ENCODE measurements at places on chromosomes 3 and 15. TPM values are rescaled to one million over a fixed set of nuclear protein-coding genes. Genes with fewer than 3 reads are reported as not detected.
A peak's percentile ranks its signal among the peaks of the same experiment; 100 is the strongest.

GRCh38 chr15:99566157-99566897 lies 543 bp downstream of the MEF2A start:
- H3K36me3 ChIP-seq, result no peaks in the 10 kb centered on the region
- H3K27me3 ChIP-seq, result no peaks in the 10 kb centered on the region
- H3K4me3 ChIP-seq, result peak overlapping the region; percentile 76
- H3K27ac ChIP-seq, result peak overlapping the region; percentile 98
- DNase-seq, result peak; percentile 62

DNA sequence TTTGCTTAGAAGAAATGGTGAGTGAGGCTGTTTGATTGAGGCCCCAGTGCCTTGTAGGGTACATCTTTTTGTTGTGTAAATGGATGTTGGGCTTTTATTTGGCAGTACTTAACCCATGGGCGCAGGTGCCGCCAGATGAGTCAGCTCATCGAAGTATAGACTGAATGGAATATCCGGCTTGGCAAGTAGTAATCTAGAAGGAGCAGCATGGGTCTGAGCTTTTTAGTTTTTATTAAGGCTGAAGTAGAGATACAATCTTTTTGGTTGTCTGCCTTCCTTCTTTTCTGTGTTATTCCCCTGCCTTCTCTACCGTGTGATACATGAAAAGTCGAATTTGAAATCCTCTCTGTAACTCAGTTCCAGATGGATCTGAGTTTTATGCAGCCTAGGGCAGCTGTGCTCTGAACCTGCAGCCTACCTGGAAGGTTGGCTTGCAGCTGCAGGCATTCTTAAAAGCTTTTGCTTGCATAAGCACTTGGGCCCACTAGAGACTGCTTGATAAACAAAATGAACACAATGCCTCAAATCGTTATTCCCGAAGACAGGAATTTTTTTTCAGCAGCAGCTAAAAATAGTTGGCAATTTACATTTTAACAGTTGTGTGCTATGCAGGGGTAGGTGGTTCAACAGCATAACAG lies 177.5 kb upstream of the CGNL1 start:
- H3K4me1 ChIP-seq, result peaks cover 10% of the 10 kb centered on the region
- H3K27me3 ChIP-seq, result no peaks in the 10 kb centered on the region
- no peak overlapping the region for H3K27ac ChIP-seq
- DNase-seq, result no peak

DNA sequence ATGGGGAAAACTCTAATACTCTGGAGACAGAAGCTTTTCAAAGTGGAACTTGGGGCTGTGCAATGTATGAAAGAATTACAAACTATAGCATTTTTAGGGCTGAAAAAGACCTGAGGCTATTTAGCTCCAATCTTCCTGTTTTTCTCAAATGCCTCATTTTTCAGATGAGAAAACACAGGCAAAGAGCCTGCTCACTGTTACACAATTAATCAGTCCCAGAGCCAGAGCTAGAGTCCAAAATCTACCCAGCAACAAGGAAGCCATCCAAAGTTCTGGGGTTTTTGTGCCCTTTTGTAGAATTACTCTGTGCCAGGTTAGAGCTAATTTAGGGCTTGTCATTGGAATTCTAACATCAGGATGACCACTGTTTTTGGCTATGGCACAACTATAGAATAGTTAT lies 45.5 kb downstream of the GPR149 start:
- H3K27me3 ChIP-seq, result no peaks in the 10 kb centered on the region
- no peak overlapping the region for H3K4me3 ChIP-seq
- H3K4me1 ChIP-seq, result no peaks in the 10 kb centered on the region
- H3K27ac ChIP-seq, result no peak overlapping the region
- DNase-seq, result no peak

- H3K27ac ChIP-seq, result no peak overlapping the region
- no peak for DNase-seq
- H3K27me3 ChIP-seq, result no peaks in the 10 kb centered on the region
- H3K4me3 ChIP-seq, result no peak overlapping the region
- H3K4me1 ChIP-seq, result no peaks in the 10 kb centered on the region
- H3K36me3 ChIP-seq, result no peaks in the 10 kb centered on the region
Measured at GRCh38 chr3:183386651-183387050, 41.8 kb downstream of the MCF2L2 start.

GRCh38 chr3:94336046-94336753 lies 273.3 kb downstream of the NSUN3 start:
- no peak for DNase-seq
- H3K27ac ChIP-seq, result no peak overlapping the region
- H3K4me1 ChIP-seq, result no peaks in the 10 kb centered on the region
- no peaks in the 10 kb centered on the region for H3K27me3 ChIP-seq
- no peak overlapping the region for H3K4me3 ChIP-seq

GRCh38 chr15:57213862-57214261 lies 162.4 kb upstream of the CGNL1 start:
- no peak overlapping the region for H3K4me3 ChIP-seq
- H3K4me1 ChIP-seq, result no peaks in the 10 kb centered on the region
- DNase-seq, result no peak
- no peak overlapping the region for H3K27ac ChIP-seq

GRCh38 chr3:194462936-194463335 lies 23.9 kb downstream of the ATP13A3 start:
- H3K4me1 ChIP-seq, result no peaks in the 10 kb centered on the region
- H3K27ac ChIP-seq, result no peak overlapping the region
- no peaks in the 10 kb centered on the region for H3K27me3 ChIP-seq
- no peak overlapping the region for H3K4me3 ChIP-seq
- no peaks in the 10 kb centered on the region for H3K36me3 ChIP-seq
- DNase-seq, result no peak

GRCh38 chr3:77139624-77140023 lies 99.7 kb downstream of the ROBO2 start:
- no peaks in the 10 kb centered on the region for H3K4me1 ChIP-seq
- no peak for DNase-seq
- H3K4me3 ChIP-seq, result no peak overlapping the region
- H3K27me3 ChIP-seq, result no peaks in the 10 kb centered on the region
- no peaks in the 10 kb centered on the region for H3K36me3 ChIP-seq

- DNase-seq, result no peak
- no peak overlapping the region for H3K27ac ChIP-seq
- no peak overlapping the region for H3K4me3 ChIP-seq
- no peaks in the 10 kb centered on the region for H3K36me3 ChIP-seq
- peaks cover 10% of the 10 kb centered on the region for H3K4me1 ChIP-seq
Measured at GRCh38 chr3:32175607-32176197, 62.8 kb upstream of the CMTM8 start.

GRCh38 chr3:14810801-14811661 lies 7.7 kb upstream of the FGD5 start:
- no peak for DNase-seq
- peaks cover 7% of the 10 kb centered on the region for H3K27me3 ChIP-seq
- H3K36me3 ChIP-seq, result no peaks in the 10 kb centered on the region
- H3K4me1 ChIP-seq, result no peaks in the 10 kb centered on the region

GRCh38 chr15:51731549-51732267 lies 5.7 kb downstream of the LYSMD2 start:
- peaks cover 25% of the 10 kb centered on the region for H3K4me1 ChIP-seq
- peak overlapping the region; percentile 73 for H3K27ac ChIP-seq
- H3K4me3 ChIP-seq, result peak overlapping the region; percentile 10
- no peaks in the 10 kb centered on the region for H3K36me3 ChIP-seq
- no peaks in the 10 kb centered on the region for H3K27me3 ChIP-seq

- H3K4me1 ChIP-seq, result peaks cover 5% of the 10 kb centered on the region
Measured at GRCh38 chr15:78565951-78566774, 843 bp downstream of the CHRNA5 start.

- no peak overlapping the region for H3K27ac ChIP-seq
- no peak overlapping the region for H3K4me3 ChIP-seq
- H3K27me3 ChIP-seq, result peaks cover 3% of the 10 kb centered on the region
- DNase-seq, result no peak
- no peaks in the 10 kb centered on the region for H3K4me1 ChIP-seq
Measured at GRCh38 chr15:87827131-87827530, 429.4 kb downstream of the NTRK3 start.

GRCh38 chr3:120875989-120876388 lies 32.0 kb upstream of the STXBP5L start:
- DNase-seq, result no peak
- H3K4me3 ChIP-seq, result no peak overlapping the region
- H3K27ac ChIP-seq, result no peak overlapping the region
- H3K27me3 ChIP-seq, result no peaks in the 10 kb centered on the region
- H3K36me3 ChIP-seq, result no peaks in the 10 kb centered on the region

DNA sequence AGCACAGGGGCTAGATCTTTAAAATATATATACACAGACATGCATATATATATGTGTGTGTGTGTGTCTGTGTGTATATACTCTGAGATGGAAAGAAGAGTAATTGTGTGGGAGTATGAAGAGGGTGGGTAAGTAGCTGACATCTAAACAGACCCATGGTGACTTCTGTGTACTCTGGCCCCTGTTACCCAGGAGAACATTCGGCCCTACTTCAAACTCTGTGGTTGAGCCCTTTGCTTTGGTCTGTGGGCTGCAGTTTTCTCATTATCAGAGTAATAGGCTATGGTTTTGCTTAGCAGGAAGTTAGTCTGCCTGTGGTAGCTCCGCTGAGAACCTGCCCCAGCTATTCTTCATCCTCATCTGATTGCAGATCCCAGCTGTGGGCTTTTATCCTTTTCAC lies 141.4 kb downstream of the RBPMS2 start:
- no peaks in the 10 kb centered on the region for H3K36me3 ChIP-seq
- no peak overlapping the region for H3K4me3 ChIP-seq
- DNase-seq, result no peak
- peaks cover 24% of the 10 kb centered on the region for H3K4me1 ChIP-seq
- no peaks in the 10 kb centered on the region for H3K27me3 ChIP-seq
- peak overlapping the region; percentile 43 for H3K27ac ChIP-seq

DNA sequence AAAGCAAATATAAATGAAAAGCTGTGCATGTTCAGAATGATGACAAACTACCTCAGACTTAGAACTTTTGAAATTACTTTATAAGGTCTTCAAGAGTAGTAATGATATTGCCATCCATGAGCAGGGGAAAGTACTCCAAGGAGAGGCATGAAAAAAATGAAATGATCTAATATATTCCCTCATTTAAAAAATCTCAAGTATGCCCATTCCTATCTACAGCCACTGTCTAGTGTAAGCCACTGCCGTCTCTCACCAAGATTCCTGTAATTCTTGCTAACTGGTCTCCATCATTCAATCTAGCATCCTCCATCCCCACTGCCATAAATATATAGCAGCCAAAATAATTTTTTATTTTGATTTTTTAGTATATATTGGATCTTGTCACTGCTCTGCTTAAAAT lies 258.8 kb downstream of the PLOD2 start:
- no peaks in the 10 kb centered on the region for H3K36me3 ChIP-seq
- no peak overlapping the region for H3K4me3 ChIP-seq
- no peaks in the 10 kb centered on the region for H3K27me3 ChIP-seq
- no peak overlapping the region for H3K27ac ChIP-seq
- no peaks in the 10 kb centered on the region for H3K4me1 ChIP-seq

GRCh38 chr3:61535826-61536225 lies 25.5 kb upstream of the PTPRG start:
- H3K27me3 ChIP-seq, result no peaks in the 10 kb centered on the region
- no peak for DNase-seq
- H3K36me3 ChIP-seq, result no peaks in the 10 kb centered on the region
- no peaks in the 10 kb centered on the region for H3K4me1 ChIP-seq

DNA sequence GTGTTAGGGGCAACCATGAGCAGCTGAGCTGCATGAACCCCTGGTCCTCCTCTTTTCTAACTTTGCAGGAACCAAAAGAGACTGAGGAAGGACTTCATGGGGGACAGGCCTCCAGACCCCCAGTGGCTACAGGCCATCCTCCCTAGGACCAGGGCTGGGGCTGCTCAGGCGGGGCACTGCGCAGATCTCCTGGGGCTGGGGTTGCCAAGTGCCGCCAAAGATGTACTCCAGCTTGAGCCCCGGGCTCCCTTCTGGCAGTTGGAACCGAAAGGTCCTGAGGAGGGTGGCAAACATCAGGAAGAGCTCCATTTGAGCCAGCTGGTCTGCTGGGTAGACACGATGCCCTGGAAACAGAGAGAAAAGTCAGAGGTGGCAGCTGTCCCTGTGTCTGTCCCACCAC lies 11.1 kb upstream of the PARL start:
- H3K4me1 ChIP-seq, result no peaks in the 10 kb centered on the region
- no peaks in the 10 kb centered on the region for H3K27me3 ChIP-seq
- H3K27ac ChIP-seq, result no peak overlapping the region
- H3K36me3 ChIP-seq, result no peaks in the 10 kb centered on the region

GRCh38 chr3:139715743-139716360 lies 38.1 kb upstream of the NMNAT3 start:
- no peak overlapping the region for H3K27ac ChIP-seq
- H3K27me3 ChIP-seq, result no peaks in the 10 kb centered on the region
- no peaks in the 10 kb centered on the region for H3K36me3 ChIP-seq
- DNase-seq, result no peak

DNA sequence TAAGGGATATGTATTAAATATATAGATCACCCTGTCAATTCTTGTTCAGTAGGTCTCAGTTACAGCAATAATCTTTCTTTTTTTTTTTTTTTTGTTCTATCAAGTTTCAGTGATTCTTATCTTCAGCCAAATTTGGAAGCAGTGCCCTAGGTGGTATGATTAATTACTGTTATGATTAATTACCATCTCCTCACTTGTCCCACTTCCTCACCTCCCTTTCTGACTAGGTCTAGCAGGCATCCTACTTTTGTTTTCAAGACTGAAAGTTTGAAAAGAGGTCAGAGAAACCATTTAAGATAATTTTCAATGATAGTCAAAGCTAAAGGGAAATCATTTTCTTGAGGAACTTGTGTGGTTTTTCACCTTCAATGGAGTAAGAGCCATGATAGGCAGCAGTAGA lies 144.0 kb upstream of the CNTN4 start:
- H3K4me3 ChIP-seq, result no peak overlapping the region
- no peak for DNase-seq
- H3K27me3 ChIP-seq, result no peaks in the 10 kb centered on the region
- H3K27ac ChIP-seq, result no peak overlapping the region
- no peaks in the 10 kb centered on the region for H3K4me1 ChIP-seq

DNA sequence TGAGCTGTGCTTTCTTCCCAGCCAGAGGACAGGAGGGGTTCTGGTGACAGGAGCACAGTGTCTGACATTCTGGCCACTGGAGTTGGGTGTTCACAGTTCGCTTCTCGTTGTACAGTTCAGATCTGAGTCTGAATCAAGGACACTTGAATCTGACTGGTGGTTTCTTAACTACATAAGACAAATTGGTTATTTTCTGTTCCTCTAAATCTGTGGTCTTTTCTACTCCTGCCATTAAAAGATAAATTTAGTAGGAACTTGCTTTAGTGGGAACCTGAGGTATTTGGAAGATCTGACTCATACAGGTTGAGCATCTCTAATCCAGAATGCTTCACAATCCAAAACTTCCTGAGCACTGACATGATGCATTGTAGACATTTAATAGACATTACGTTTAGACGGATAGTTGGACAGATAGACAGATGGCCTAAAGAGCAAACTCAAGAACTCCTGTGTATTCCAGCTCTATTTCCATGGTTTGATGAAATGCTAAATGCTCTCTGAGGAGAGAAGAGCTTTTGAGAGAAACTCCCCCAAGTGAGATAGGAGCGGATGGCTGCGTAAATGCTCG lies 71.0 kb downstream of the CCK start:
- no peak overlapping the region for H3K4me3 ChIP-seq
- H3K27ac ChIP-seq, result no peak overlapping the region
- peaks cover 56% of the 10 kb centered on the region for H3K36me3 ChIP-seq
- H3K4me1 ChIP-seq, result peaks cover 4% of the 10 kb centered on the region
- H3K27me3 ChIP-seq, result no peaks in the 10 kb centered on the region

FBLN2 gene
- 2.5 TPM for total RNA-seq

EPHB3 gene
- 0.28 TPM for total RNA-seq

TEX9 gene
- 1.4 TPM for total RNA-seq

CFAP100 gene
- not detected for total RNA-seq

GPR149 gene
- total RNA-seq, result not detected

GXYLT2 gene
- total RNA-seq, result 0.09 TPM

ADCY5 gene
- 2.8 TPM for total RNA-seq

TNFSF10 gene
- 12.9 TPM for total RNA-seq

SLC12A1 gene
- not detected for total RNA-seq

MUC13 gene
- total RNA-seq, result not detected

INKA1 gene
- 0.68 TPM for total RNA-seq

RPS27L gene
- 115 TPM for total RNA-seq

AQP9 gene
- total RNA-seq, result 72.9 TPM

SENP8 gene
- total RNA-seq, result 0.89 TPM

CNTN3 gene
- total RNA-seq, result 4.3 TPM

B3GNT5 gene
- total RNA-seq, result 1.2 TPM

BNC1 gene
- total RNA-seq, result not detected

Data from right lobe of liver (tissue), 6 donors.